T-helper 22 cell (primary cell): ENCODE measurements at places on chromosomes 7 and 10.

GRCh38 chr10:100996678-100997359, 2.8 kb upstream of the LZTS2 start:
- DNase-seq = peak; percentile 18

- DNase-seq = no peak
Observed at GRCh38 chr10:119281581-119282071, 74.3 kb downstream of the GRK5 start.

GRCh38 chr7:20788420-20788990, 1.8 kb upstream of the SP8 start:
- no peak for DNase-seq

GRCh38 chr10:81873932-81874816, 820 bp upstream of the NRG3 start:
- DNase-seq = no peak

- DNase-seq = no peak
Observed at GRCh38 chr7:87672217-87672616, 44.0 kb downstream of the RUNDC3B start.

DNA sequence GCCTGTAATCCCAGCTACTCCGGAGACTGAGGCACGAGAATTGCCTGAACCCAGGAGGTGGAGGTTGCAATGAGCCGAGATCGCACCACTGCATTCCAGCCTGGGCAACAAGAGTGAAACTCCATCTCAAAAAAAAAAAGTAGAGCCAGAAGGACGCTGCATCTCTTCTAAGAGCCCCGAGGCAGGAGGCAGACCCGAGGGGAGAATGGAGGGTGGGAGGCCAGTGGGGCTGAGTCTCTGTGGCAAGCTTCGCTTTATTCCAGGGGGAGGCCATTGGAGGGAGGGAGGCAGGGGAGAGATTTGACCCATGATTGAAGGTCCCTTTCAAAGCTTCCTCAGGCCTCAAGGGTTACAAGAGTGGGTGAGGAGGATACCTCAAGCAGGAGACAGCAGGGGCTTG, 18.7 kb downstream of the TTYH3 start:
- DNase-seq = no peak

GRCh38 chr10:86868353-86868752, 89.1 kb downstream of the MMRN2 start:
- no peak for DNase-seq

DNA sequence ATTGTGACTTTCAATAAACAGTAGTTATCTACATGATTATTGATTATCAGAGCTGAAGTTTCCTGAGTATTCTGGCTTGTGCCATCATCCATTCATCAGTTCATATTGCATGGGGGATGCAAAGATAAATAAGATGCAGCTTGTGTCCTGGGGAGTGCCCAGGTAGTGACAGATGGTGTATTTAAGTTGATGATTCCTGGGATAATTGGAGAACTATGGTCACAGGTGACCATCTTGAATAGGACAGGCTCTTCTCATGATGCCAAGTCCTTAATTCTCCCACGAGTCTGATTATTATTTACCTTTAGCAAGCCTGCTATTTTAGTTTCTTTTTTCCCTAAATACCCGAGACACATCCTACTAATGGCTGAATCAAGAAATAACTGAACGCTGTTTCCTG, 64.9 kb downstream of the PLPP4 start:
- no peak for DNase-seq

DNA sequence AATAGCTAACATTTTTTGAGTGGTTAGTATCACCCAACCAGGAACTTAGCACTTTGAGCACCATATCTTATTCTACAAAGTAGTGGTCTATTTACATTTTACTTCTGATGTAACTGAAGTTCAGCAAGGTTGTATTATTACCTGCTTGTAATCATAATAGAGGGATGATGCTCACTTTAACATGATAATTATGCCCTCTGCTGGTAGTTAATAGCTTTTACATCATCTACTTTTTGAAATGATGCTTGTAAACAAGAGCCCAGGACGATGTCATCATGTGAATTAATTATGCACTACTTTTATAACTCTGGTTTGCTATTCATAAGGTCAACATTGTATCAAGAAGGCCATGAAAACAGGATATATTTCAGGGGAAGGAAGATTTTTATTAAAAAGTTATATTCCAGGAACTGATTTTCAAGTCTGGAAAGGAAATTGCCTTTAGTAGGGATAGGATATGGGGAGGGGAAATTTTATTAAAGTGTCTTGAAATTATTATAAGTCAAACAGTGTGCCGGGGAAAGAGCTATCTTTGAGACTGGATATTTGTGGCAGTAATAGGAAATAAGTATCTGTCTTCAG, 80.3 kb upstream of the SCIN start:
- no peak for DNase-seq

DNA sequence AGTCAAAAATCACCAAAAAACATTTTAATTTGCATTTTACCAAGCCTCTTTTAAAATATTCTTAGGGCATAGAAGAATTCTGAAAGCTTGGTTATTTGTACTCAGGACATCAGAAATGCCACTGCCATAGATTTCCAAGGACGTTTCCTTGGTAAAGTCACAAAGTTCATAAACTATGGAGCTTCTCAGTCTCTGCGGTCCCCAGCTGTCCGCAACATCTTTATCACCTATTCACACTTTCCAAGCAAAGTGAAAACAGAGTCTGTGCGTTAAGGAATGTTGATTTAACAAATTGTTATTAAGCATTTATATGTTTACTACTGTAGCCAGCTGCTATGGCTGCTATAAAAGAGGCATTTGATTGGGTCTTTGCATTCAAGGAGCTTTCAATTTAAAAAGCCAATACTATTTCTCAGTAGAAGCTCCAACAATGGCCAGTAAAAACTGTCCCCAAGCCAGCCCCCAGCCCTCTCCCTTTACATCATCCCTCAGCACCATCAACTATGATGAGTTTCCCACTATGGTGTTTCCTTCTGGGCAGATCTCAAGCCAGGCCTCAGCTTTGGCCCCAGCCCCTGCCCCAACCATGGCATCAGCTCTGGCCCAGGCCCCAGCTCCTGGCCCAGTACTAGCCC, 36.8 kb downstream of the CADPS2 start:
- DNase-seq = no peak

DNA sequence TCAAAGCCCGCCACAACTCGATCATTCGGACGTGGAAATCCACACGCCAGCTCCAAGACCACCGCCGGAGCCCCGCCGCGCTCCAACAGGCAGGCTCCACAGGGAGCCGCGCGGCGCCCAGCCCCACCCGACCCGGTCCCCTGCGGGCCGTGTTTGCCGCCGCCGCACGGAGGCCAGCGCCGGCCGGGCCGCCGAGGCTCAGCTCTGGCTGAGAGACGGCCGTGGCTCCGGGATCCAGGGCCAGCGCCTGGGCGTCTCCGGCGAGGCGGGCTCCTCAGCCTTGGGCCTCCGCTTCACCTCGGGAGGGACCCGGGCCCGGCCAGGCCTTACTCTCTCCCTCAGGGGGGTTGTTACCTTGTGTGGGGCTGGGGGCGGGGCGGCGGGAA, 333 bp downstream of the SMNDC1 start:
- DNase-seq = no peak

- no peak for DNase-seq
Observed at GRCh38 chr7:157558875-157559595, 222.2 kb downstream of the DNAJB6 start.

GRCh38 chr7:147878912-147879661, 711.5 kb upstream of the C7orf33 start:
- DNase-seq = no peak

DNA sequence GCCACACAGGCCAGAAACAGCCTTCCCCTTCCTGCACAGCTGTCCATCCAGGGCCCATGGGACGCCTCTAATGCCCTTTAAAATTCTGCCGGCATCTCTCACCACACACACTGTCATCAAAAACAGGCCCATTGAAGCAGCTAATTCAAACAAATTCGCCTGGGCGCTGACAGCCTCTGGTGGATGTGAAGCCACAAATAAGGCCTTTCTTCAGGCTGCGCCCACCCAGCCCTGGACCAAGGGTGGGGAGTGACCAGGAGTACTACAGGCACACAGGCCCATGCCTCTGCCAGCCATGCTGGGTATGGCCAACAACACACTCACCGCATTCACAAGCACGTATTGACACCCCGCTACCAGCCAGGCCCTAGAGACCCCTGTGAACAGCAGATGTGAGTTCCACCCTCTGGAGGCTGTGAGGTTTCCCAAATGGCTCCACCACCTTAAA, 54.6 kb downstream of the SLIT1 start:
- no peak for DNase-seq

- no peak for DNase-seq
Observed at GRCh38 chr7:90749774-90750173, 153.7 kb downstream of the CDK14 start.

DNA sequence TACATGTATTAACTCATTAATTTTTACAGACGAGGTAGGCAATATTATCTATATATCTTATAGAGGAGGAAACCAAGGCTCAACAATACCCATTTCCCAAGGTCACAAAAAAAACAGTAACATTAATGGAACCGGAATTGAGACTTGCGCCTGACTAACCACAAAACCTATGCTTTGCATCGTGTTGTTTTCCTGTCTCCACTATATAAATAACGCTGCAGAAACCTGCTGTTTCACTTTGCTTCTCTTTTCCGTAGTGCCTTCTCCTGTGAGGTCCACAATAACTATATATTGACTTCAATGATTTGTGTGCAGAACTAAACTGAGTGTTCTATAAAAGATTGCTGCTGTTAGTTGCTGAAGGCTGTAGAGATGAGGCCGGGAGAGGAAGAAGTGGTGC, 97.7 kb upstream of the RPA3 start:
- DNase-seq = no peak

DNA sequence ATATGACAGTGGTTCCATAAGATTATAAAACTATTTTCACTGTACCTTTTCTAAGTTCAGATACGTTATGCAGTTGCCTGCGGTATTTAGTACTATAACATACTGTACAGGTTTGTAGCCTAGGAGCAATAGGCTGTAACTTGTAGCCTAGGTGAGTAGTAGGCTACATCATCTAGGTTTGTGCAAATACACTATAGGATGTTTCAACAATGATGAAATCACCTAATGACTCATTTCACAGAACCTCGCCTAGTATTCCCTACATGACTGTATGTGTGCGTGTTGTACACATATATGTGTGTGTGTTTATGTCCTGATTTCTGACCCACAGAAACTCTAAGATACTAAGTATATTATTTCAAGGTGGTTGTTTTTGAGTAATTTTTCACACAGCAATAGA, 139.0 kb downstream of the HERPUD2 start:
- no peak for DNase-seq

DNA sequence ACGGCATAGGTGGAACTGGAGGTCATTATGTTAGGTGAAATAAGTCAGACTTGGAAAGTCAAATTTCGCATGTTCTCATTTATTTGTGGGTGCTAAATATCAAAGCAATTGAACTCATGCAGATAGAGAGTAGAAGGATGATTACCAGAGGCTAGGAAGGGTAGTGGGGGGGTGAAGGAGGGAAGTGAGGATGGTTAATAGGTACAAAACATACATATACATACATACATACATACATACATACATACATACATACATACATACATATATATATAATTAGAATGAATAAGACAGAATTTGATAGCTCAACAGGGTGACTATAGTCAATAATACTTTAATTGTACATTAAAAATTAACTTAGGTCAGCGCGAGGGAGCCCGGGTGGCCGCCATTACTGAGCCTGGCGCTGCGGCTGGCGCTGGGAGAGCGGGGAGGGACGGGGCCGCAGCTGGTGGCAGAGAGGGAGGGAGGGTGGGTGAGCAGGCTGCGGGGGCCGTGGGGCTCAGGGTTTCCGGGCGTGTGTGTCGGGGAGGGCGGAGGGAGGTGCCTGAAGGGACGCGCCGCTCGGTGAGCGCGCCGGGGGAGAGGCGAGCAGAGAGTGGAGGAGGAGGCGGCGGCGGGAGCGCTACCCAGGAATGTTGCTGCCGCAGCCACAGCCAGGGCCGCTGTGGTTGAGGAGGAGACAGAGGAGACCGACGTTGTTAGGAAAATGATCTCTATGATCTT, 85.8 kb upstream of the EGFR start:
- no peak for DNase-seq

- DNase-seq = no peak
Observed at GRCh38 chr7:133409966-133410365, 157.1 kb downstream of the EXOC4 start.

GRCh38 chr10:59627366-59628018, 82.2 kb downstream of the SLC16A9 start:
- DNase-seq = no peak
